NCI-H1105 treated with DMSO at 0.1 percent for 48 hours (cell line): ENCODE measurements at places on chromosomes 6 and 20.

DNA sequence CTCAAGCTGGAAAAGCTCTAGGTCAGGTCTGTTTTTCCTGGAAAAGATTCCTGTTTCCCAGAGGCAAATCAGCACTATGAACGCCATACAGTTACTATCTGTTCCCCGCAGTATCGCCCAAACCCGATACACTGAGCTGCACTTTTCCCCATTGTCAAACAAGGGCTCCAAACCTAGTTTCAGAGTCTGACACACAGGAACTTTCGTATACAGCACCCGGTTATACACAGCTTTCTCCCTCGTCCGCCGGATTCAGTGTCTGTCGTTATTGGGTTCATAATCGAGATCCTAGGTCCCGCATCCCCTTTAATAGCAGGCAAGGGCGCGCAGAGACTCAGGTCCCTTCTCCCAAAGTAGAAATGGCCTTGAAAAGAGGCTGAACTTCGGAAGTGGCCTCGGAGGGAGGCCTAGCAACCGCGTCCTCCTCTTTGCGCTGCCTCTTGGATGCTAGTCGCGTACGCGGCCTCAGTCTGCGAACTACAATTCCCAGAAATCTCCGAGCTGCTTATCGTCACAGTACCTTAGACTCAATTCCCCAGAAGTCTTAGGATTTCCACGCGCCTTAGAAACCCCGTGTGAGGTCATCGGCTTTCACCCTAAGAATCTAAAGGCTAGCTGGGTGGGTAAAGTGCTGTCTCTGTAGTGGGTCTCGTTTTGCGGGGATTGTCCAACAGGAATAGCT is 34.2 kb downstream of the ZNF391 start:
- no peak for DNase-seq

DNA sequence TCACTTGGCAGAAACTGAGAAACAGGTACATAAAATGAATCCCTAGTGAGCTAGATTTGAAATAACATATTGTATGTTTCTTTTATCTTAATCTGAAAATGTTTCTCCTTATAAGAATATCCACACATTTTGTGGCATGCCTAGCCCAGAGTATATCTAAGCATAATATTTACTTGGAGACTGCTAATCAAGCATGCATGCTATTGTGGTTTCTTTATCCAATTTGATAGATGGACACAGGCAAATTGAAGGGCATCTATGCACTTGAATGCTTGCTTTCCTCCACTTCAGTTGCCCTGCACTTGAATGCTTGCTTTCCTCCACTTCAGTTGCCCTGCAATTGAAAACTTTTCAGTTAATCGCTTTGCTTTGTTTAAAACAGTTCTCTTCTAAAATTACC is 729.8 kb downstream of the TBC1D32 start:
- no peak for DNase-seq

DNA sequence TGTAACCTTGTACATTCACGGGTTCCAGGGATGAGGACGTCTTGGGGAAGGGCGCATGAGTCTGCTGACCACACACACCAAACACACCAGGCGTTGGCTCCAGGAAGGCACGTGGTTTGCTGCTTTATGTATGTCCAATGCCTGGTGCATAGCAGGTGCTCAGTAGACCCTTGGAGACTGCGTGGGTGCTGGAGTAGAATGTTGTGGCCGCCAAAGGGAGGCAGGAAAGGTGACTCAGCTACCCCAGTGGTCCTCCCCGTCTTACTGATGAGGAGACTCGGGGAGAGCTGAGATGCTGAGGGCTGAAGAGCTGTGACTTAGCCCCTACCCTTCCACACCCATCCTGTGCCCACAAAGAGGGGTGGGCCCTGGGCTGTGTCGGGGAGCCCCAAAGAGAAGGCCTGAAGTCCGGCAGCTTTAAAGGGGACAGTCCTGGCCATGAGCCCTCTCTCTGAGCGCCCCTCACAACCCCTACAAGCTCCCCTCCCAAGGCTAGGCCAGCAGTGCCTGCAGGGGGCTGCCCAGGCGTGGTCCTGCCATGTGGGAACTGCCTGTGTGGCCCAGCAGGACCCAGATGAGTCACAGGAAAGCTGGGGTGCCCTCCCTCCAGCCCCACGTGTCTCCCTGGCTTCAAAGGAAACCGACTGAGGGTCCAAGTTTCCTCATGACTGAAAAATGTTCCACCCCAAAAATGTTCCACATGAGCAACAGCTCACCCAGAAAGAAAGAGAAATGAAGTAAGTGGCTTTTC is 28.0 kb upstream of the PTGIS start:
- no peak for DNase-seq

DNA sequence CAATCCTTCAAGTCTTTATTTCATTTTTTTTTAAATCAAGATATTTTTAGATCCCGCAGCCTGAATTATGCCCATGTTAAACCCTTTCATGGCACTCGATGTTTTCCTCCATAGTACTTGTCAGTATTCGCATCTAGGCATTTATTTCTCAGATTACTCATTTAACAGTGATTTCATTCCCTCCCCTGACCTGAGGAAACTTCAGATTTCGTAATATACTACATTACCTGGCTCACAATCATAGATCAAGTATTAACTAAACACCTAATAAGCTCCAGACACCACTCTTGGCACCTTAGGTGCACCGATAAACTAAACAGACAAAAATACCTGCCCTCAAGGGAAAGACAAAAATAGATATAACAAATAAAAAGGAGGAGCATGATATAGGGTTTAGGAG is 413.2 kb upstream of the GJE1 start:
- no peak for DNase-seq

DNA sequence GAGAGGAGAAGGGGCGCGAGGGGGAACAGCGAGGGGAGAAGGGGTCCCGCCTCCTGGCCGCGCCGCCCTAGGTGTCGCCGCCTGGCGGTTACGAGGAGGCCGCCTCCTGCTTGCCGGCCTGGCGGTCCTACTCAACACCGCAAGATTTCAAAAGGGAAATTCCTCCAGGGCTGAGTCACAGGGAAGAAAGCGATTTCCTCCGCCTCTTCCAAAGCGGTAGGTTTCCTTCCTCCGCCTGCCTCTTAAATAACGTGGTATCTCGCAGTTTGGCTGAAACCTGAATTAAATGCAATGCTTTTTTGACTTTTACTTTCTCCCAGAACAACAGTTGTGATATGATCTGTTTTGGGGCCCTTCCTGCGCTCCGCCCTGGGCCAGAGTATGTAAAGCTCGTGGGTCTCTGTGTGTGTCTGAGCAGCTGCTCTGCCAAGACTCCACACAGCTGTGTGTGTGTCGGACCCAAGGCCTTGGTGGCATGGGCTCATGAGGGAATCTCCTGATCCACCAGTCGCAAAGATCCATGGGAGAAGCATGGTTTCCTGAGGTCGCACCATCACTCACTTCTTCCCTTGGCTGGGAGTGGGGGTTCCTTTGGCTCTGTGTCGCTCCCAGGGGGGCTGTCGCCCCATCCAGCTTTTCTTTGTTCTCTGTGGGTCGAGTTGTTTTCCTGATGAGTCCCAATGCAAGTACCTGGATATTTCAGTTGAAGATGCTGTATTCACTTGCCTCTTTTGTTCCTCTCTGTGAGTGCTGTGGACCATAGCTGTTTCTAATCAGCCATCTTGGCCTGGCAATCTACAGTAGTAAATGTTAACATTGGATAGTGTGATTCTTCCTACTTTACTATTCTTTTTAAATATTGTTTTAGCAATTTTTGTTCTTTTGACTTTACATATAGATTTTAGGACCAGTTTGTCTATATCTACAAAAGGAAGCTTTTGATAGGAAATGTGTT is 31.6 kb upstream of the NOTCH4 start:
- DNase-seq = no peak

DNA sequence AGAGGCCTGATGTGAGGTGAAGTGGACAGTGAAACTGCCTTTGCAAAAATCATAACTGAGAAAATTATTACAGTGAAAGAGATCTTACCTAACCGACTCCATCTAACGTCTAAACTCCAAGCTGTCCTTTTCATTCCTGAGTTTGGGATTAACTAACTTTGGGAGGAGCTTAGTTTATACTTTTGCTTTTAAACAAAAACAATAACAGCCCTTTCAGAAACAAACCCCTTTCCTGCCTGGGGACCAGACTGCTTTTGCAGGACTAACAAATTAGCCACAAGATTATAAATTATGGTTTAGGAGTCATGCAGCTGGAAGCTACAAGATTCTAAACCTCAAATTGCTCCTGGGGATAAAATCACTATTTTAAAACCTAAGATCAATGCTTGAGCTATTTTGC is 38.6 kb upstream of the HFE start:
- DNase-seq = no peak

- DNase-seq = no peak
Measured at GRCh38 chr20:51116765-51117686, 94.1 kb upstream of the KCNG1 start.
